ENCODE measurements at places on chromosomes 5 and 9. TPM values are rescaled to one million over a fixed set of nuclear protein-coding genes. Genes with fewer than 3 reads are reported as not detected.

The UBE2QL1 gene
- under 0.01 TPM for total RNA-seq

The MTAP gene
- total RNA-seq: 16.8 TPM

The NIM1K gene
- 2.7 TPM for total RNA-seq

The CERCAM gene
- total RNA-seq: 120 TPM

The DMXL1 gene
- 33.7 TPM for total RNA-seq

The CDO1 gene
- 7.7 TPM for total RNA-seq

The LRRC19 gene
- total RNA-seq: not detected

The BTNL8 gene
- not detected for total RNA-seq

The SLC23A1 gene
- total RNA-seq: under 0.01 TPM

The PCDHB11 gene
- 0.18 TPM for total RNA-seq

The C9 gene
- total RNA-seq: 0.18 TPM

The IL12B gene
- total RNA-seq: not detected
